ENCODE measurements at places on chromosomes 2 and 18. TPM values are rescaled to one million over a fixed set of nuclear protein-coding genes. Genes with fewer than 3 reads are reported as not detected.

DNA sequence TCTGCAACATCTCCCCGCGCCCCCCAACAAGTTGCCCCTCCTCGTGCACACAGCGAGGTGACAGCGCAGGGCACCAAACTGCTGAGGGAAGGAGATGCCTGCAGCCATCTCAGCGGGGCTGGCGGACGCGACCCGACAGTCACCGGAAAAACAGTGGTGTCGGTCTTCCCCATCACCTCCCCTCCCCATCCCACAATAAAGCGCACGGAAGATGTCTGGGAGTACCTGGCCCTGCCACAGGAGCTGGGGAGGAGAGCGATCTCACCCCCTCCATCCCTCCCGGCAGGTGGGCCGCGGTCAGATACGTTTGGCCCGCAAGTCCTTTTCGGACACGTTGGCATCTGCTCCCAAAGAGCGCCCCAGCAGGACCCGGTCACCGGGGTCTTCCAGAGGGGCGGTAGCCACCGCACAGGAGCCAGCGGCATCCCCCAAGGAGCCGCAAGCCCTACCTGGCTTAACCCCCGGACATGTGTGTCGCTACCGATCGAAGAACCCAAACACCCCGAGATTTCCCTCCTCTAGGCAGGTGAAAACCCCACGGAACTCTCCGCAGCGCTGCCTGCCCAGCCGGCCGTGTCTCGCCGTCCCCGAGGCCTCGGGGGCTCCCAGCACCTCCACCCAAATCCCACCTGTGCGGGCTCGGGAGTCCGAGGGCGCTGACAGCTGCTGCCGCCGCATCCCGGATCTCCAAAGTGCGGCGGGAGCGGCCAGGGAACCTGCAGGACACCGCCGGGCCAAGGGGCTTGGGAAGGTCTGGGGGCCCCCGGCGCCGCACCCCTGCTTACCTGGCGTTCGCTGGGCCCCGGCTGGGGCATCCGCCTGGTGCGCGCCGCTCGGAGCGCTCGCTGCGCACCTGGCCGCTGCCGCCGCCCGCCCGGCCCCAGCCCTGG, 657 bp downstream of the ATP8B1 start:
- no peak for DNase-seq

DNA sequence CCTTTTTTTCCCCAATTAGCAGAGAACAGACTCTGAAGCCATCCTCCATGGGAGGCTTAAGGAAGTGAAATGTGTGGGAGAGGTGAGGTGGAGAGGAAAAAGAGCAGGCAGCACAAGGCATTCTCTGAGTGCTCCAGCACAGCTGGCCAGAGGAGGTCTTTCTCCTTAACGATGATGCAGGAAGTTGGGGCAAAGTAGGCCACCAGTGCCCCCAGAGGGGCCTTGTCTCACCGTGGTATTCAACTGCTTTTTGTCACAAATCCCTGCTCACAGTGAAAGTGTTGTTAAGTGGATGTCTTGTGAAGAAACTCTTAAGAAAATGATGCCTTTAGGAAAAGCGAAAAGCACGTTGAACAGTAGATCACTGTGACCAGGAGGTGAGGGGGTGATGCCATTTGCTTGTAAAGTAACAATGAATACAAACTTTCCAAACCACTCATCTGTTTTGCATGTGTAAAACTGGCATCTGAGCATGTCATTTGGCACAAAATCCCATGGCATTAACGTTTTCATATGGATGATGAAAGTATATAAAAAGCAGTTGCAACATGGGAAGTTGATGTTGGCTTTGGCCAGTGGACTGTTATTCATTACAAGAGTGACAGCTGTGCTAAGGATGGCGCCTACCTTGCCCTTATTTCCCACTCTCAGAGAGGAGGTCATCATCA, 49.2 kb upstream of the CDC42EP3 start:
- DNase-seq, result no peak

DNA sequence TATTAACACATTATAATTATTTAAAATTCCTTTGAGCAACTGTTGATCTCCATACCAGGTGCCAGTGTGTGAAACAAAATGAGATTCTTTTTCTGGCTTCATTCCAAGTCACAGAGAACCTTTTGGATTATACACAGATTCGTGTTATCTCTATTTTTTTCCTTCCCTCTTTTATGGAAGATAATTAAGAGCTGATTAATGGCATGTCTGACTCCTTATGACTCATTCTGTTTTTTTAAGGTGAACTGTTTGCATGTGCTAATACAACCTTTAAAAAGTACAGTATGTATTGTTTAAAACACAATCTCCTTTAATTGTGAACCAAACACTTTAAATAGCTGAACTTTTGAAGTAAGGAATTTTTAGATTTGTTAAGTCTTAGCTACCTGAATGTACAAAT, 39.3 kb downstream of the PELI1 start:
- DNase-seq, result no peak

- no peak for DNase-seq
Observed at GRCh38 chr2:191935247-191935646, 88.4 kb upstream of the CAVIN2 start.

GRCh38 chr2:241358470-241358869, 2.4 kb downstream of the FARP2 start:
- no peak for DNase-seq

DNA sequence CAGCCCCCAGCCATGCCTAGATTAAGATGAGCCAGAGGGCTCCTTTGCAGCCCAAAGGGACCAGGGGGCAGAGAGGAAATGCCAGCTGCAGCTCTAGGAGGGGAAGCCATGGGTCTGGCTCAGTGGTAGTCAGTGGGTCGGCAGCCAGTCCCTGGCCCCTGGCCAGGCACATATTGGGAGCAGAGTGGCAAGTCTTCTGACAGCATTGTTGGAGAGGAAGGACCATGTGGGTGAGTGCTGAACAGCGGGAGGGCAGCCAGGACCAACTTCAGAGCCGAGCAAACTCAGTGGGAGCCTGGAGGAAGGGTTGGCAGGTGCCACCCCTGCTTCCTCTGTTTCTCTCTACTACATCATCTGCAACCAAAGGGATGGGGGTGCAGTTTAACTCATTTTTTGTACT, 140.5 kb upstream of the PELI1 start:
- DNase-seq, result peak; percentile 32

GRCh38 chr18:56851774-56852173, 200.6 kb downstream of the WDR7 start:
- DNase-seq, result no peak

DNA sequence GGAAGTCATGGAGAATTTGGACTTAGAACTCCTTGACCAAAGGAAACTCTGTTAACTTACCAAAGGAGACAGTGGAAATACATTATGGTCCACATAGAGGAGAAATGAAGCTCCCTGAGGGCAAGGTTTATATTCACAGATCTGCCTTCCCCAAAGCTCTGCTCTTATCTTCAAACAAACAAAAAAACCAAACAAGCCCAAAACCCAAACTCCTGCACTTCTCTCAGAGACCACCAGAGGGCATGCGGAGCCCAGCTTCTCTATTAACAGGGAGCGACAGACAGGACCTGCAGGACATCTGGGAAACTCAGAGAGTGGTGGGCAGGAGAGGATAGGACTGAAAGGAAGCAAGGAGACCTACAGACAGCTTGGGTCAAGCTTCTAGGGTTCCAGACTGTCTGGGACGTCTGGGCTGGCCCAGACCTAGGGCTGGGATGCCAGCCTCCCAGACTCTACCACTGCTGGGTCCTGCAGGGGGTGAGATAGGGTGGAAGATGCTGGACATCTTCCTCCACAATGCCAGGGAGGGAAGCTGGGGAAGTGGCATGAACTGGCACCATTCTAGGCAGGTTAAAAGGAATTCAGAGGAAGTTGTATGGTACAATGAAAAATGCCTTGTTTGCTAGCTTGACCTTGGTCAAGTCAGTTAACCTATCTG, 4.0 kb upstream of the WNT10A start:
- peak; percentile 46 for DNase-seq

DNA sequence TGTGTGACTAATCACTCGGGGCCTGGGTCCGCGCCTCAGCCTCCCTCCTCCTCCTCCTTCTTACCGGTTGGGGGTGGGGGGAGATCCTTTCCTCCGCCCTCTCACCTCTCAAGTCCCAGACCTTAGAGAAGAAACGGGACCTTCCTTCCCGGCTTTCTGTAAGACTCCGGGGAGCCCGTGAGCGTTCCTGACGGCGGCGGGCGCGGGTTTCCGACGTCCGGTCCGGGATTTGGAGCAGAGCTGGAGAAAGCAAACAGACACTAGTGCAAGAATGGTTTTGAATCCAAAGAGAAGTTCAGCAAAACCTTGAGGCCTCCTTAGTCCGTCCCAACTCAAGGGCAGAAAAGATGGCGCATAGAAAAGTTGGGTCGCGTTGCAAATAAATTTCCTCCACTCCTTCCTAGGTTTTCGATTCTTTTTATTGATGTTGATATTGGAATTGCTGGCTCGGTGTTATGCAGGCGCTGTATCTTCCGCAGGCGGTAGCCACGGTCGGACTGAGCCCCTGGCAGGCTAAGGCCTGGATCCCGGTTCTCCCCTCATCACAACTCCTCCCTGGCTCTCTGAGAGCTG, 2.0 kb downstream of the DLX1 start:
- DNase-seq, result no peak

DNA sequence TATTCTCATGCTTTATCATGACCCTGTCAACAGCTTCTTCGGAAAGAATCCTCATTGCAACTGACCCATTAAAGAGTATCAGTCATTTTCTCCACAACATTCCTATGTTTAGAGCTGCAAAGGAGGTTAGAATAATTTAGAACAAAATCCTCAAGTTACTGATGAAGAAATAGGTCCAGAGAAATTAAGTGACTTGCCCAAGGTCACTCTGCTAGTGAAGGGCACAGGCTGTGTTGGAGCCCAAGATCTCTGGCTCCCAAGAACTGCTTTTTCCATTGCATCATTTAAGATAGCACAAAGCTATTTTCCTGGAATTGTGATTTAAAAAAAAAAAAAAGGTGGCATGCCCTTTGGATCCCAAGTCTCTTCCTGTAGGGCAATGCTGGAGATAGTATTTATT, 9.6 kb downstream of the IRS1 start:
- DNase-seq, result no peak

DNA sequence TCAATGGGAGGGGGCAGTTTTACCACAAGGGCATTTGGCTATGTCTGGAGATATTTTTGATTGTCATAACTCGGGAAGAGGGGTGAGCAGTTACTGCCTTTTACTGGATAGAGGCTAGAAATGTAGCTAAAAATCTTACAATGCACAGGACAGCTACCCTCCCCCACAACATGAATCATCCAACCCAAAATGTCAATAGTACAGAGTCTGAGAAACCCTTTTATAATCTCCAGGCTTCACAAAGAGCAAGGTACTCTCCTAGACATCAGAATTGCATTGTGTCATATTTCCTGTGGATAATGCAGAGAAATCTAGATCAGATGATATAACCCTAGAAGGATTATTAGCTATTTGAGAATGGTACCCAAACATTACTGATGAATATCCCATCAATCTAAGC, 277.1 kb upstream of the NRP2 start:
- DNase-seq, result no peak

GRCh38 chr2:155223781-155224406, 525.4 kb downstream of the KCNJ3 start:
- DNase-seq, result no peak

GRCh38 chr2:164890544-164890943, 48.9 kb upstream of the COBLL1 start:
- DNase-seq, result no peak

DNA sequence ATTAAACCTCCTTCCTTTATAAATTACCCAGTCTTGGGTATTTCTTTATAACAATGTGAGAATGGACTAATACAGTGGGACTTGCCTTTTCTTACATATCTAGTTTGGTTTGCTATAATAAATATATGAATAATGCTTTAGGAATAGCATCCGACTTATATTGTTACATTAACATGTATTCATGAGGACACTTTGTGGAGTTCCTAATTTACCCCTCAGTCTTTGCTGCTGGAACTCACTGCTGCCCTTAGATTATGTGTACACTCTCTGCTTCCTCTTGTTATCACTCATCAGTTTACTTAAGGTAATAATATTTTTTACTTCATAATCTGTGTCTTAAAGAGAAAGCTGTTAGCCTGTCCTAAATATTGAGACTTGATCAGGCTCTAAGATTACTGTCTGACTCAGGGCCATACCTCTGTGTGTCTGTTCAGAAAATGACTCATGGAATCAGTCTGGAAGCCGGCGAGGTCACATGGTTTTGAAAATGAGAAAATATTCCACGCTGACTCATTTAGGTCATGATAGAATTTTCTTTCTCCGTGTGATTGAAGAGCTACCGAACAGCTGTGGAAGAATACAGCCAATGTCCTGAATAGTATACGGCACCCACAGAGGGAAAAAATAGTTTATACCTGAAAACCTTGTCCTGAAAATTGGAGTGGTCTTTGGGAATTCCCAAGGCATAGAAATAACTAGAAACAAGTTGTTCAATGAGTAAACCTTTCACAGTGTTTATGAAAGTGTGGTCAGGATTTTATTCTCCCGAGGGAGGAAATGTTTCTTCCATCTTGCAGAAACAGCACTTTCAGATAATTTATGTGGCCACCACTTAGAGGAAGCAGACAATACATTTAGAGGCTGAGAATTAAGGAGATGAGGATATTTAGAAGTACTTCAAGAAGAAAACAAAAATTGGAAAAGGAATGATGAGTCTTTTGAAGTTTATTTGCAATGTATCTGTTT, 156.4 kb downstream of the DSEL start:
- peak; percentile 32 for DNase-seq

DNA sequence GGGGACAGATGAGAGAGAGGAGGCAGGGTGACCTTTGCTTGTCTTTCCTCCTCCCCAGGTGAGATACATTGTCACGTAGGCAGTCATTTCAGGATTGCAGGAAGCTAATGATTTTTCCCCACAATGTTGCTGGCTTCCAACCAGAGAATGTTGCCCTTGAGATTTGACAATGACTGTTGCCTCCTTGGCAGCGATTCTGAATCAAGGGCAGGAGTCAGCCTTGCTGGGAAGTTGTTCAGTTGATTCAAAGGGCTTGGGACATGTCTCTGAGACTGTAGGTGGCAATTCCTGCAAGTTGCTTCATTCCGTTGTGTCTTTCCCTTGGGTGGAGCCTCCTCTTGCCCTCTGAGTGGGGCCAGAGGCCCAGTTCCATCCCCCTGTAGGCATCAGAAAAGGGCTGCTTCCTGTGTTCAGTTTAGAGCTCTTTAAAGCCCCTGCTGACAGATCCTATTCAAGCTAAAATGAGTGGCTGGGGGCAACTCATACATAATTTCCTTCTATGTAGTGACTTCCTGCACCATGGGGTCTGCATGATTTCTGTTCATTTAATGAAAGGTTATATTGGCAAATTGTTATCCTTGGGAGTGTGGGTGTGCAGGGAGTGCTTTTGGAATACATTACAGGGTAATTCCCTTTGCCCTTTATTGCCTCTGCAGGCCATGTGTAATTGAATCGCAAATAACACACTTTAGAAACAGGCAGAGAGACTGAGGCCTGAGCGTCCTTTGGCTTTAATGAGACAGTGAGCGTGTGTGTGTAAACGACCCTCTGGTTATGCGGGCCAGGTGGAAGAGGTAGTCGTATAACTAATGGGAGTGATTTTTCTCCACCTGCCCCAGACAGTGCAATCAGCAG, 52.4 kb downstream of the GPR39 start:
- no peak for DNase-seq

- DNase-seq, result no peak
Observed at GRCh38 chr2:165251366-165251765, 12.2 kb downstream of the SCN2A start.

FBXO41 gene
- 0.21 TPM for polyA plus RNA-seq

EMILIN1 gene
- polyA plus RNA-seq, result 21.0 TPM
